Small intestine (tissue), 16 donors: ENCODE measurements at places on chromosomes 1 and 21. TPM values are rescaled to one million over a fixed set of nuclear protein-coding genes. Genes with fewer than 3 reads are reported as not detected.

GRCh38 chr1:200738327-200738948 is at the start of gene CAMSAP2:
TSS of gene CAMSAP2 (plus strand) at chr1:200738893. CDS start at chr1:200739828, 935 bp downstream.
- peaks cover 6% of the 10 kb centered on the region for H3K4me1 ChIP-seq
- H3K4me3 ChIP-seq, result peak within 1 kb of the TSS; percentile 91
- no peaks in the 10 kb centered on the region for H3K27me3 ChIP-seq

The HPCA gene
- not detected for polyA plus RNA-seq

DNA sequence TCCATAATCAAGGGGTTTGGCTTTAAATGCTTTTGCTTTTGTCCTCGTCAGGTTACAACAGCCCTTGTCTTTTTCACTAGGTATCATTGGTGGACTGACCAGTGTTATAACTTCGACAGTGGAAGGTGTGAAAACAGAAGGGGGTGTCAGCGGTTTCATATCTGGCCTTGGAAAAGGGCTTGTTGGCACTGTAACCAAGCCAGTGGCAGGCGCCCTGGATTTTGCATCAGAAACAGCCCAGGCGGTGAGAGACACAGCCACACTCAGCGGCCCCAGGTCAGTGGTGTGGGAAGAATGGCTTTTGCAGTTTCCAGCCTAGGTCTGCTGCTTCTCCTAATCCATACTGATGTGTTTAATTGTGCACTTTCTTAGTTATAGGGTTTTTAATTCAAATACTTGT is 157.9 kb downstream of the DHRS3 start:
- peaks cover 20% of the 10 kb centered on the region for H3K4me1 ChIP-seq
- H3K4me3 ChIP-seq, result no peak overlapping the region
- no peak overlapping the region for H3K27ac ChIP-seq
- H3K27me3 ChIP-seq, result no peaks in the 10 kb centered on the region
- no peak for DNase-seq
- peaks cover 8% of the 10 kb centered on the region for H3K36me3 ChIP-seq

The ETNK2 gene
- polyA plus RNA-seq, result 1.4 TPM

DNA sequence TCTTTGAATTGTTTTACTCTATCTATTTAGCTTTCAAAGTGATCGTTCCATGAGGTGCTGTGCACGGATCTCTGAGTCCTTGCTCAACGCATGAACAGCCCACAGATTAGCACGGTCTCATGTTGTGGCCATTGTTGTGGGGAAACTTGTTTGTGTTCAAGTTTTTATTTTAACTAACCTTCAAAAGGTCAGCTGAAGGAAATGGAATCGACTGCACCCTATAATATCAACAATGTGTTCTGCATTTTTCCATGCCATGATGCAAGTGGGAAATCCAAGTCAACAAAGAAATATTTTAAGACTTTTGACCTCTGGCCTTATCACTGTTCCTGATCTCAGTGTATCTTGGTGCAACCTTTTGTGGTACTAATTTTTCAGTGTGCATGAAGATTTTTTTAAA is 6.1 kb downstream of the SH2D1B start:
- H3K36me3 ChIP-seq, result no peaks in the 10 kb centered on the region
- no peaks in the 10 kb centered on the region for H3K27me3 ChIP-seq
- H3K27ac ChIP-seq, result no peak overlapping the region

The TEX38 gene
- polyA plus RNA-seq, result not detected

The OR2L13 gene
- polyA plus RNA-seq, result not detected

The MRPL20 gene
- 135 TPM for polyA plus RNA-seq

DNA sequence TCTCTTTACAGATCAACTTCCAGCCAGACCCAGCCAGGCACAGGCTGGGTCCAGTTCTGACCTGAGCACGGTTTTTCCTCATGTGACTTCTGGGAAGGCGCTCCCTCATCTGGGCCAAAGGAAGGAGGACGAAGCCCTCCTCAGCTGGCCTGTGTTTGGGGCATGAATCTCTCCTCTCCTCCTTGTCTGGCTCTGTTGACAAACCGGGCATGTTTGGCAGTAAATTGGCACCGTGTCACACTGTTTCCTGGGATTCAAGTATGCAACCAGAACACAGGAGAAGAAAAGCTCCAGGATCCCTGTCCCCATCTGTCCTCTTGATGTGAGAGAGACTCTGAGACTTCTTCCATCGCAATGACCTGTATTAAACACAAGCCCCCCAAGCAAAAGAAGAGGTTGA is 18.3 kb downstream of the NECAP2 start:
- DNase-seq, result no peak
- peaks cover 19% of the 10 kb centered on the region for H3K36me3 ChIP-seq
- H3K27ac ChIP-seq, result no peak overlapping the region
- no peak overlapping the region for H3K4me3 ChIP-seq
- no peaks in the 10 kb centered on the region for H3K4me1 ChIP-seq

The SPATA21 gene
- polyA plus RNA-seq, result 0.27 TPM

DNA sequence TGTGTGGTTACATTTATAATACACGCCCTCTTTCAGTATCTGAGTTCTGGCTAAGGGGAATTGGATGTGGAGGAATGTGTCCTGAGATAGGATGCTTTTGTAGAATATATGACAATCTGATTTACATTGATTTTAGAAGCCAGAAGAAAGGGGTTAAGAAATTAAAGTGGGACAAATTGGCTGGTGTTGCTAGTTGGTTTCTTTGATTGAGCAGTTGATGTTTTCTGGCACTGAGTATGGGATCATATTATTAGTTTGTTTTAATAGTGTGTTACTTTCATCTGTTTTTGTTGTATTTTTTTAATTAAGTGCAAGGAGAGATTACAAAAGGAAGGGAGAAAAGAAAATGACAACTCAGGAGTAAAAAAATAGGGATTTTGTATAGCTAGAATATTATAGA is 1634.7 kb upstream of the B3GALT2 start:
- DNase-seq, result no peak
- no peak overlapping the region for H3K4me3 ChIP-seq
- H3K36me3 ChIP-seq, result no peaks in the 10 kb centered on the region
- H3K27me3 ChIP-seq, result no peaks in the 10 kb centered on the region
- H3K4me1 ChIP-seq, result no peaks in the 10 kb centered on the region

DNA sequence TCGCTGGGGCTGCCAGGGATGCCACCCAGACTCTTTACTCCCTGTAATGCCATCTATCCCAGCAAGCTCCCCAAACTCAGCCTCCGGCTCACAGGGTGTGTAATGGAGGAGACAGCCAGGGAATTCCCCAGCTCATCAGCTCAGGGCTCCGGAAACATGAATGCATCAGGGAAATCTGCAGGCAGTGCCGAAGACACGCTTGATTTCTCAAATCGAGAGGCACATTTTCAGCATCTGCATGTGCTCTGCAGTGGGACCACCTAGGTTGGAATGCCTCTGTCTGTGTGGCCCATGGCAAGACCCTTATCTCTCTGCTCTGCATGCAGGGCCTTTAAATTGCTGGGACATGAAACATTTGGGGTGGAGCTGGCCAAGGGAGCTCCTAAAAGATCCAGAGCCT is 170.1 kb downstream of the TRABD2B start:
- no peak overlapping the region for H3K27ac ChIP-seq
- peaks cover 12% of the 10 kb centered on the region for H3K36me3 ChIP-seq
- DNase-seq, result no peak
- no peaks in the 10 kb centered on the region for H3K27me3 ChIP-seq
- H3K4me3 ChIP-seq, result no peak overlapping the region

GRCh38 chr1:70387507-70387906 is 23.6 kb upstream of the CTH start:
- DNase-seq, result no peak
- no peak overlapping the region for H3K4me3 ChIP-seq
- no peaks in the 10 kb centered on the region for H3K4me1 ChIP-seq
- no peaks in the 10 kb centered on the region for H3K36me3 ChIP-seq

The CYP4A11 gene
- polyA plus RNA-seq, result not detected

The CNR2 gene
- not detected for polyA plus RNA-seq

The ADGRL4 gene
- polyA plus RNA-seq, result 11.0 TPM

The FNDC5 gene
- polyA plus RNA-seq, result 5.5 TPM

GRCh38 chr1:185338719-185339622 is 21.9 kb upstream of the IVNS1ABP start:
- no peaks in the 10 kb centered on the region for H3K4me1 ChIP-seq
- no peak overlapping the region for H3K4me3 ChIP-seq
- H3K36me3 ChIP-seq, result no peaks in the 10 kb centered on the region
- peak overlapping the region; percentile 19 for H3K27ac ChIP-seq
- H3K27me3 ChIP-seq, result no peaks in the 10 kb centered on the region
- DNase-seq, result peak; percentile 60

DNA sequence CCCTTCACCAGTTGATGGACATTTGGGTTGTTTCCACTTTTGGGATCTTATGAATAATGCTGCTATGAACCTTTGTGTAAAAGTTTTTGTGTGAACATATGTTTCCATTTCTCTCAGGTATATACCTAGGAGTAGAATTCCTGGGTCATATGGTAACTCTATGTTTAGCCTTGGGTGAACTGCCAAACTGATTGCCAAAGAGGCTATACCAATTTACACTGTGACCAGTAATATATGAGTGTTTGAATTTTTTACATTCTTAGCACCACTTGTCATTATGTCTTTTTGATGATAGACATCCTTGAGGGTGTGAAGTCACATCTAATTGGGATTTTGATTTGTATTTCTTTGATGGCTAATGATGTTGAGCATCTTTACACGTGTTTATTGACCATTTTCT is 290.1 kb downstream of the DUSP10 start:
- no peaks in the 10 kb centered on the region for H3K27me3 ChIP-seq
- H3K27ac ChIP-seq, result no peak overlapping the region
- H3K4me1 ChIP-seq, result no peaks in the 10 kb centered on the region

GRCh38 chr1:51969038-51969705 is 21.3 kb downstream of the RAB3B start:
- H3K4me1 ChIP-seq, result no peaks in the 10 kb centered on the region
- H3K36me3 ChIP-seq, result no peaks in the 10 kb centered on the region
- H3K27ac ChIP-seq, result no peak overlapping the region
- no peaks in the 10 kb centered on the region for H3K27me3 ChIP-seq
- no peak overlapping the region for H3K4me3 ChIP-seq
- peak; percentile 40 for DNase-seq

The FLVCR1 gene
- polyA plus RNA-seq, result 15.4 TPM

DNA sequence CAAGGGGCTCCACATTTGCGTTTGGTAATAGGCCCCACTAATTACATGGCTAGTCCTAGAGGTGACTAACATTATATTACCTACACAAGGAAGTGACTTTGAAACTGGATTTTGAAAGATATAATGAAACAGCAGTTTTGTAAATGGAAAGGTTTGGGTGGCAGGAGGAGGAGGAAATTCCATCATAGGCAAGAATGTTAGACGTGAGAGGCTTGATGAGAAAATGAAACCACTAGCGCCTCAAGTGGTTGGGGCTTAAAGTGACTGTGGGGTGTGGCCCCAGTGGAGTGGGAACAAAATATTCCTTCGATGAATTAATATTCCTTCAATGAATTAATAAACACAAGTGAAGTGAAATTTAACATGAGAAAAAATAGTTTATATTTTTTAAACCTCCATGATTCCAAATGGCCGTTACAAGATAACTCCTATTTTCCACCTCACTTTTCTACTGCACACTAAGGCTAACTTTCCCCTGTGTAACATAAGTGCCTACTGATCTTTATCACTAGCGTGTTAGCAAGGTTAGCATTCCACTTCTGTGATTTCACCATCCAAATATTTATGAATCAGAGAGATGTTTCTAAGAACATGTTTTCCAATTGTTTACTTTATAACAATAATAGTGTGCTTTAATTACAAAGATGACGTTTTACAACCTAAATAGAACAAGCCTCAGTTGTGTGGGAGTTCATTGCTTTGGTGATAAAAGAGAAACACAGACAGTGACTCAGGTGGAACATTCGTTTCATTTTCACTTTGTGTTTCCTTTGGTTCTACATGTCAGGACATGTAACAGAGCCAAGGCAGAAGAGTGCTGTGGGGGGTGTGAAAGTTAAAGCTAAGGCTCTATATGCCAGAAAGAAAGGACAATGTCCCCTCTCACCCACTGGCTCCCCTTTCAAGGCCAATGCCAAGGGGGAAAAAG is 12.5 kb upstream of the ATF3 start:
- peak overlapping the region; percentile 71 for H3K27ac ChIP-seq
- peaks cover 14% of the 10 kb centered on the region for H3K4me1 ChIP-seq
- H3K36me3 ChIP-seq, result no peaks in the 10 kb centered on the region
- DNase-seq, result peak; percentile 87

The ANGPTL1 gene
- 1.3 TPM for polyA plus RNA-seq

DNA sequence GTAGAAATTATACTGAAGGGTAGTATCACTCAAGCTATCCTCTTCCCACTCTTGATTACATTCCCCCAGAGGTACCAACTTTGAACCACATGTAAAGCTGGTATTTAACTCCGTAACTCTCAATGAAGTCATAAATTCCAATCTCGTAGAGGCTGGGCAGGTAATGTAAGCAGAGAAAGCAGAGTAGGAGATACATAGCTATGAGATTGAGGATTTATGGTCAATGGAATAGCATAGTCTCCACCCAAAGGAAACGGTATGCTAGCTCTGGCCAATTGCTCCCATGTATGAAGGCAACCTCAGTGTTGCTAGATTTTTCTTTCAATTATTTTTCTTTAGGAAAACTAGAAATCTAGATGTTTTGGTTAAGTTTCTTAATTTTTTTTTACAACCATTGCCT is 163.1 kb upstream of the NRIP1 start:
- DNase-seq, result no peak
- H3K27me3 ChIP-seq, result no peaks in the 10 kb centered on the region
- H3K4me1 ChIP-seq, result no peaks in the 10 kb centered on the region
- H3K4me3 ChIP-seq, result no peak overlapping the region
- H3K36me3 ChIP-seq, result no peaks in the 10 kb centered on the region

The RAB42 gene
- 28.1 TPM for polyA plus RNA-seq

- no peak overlapping the region for H3K4me3 ChIP-seq
- H3K27me3 ChIP-seq, result no peaks in the 10 kb centered on the region
- no peaks in the 10 kb centered on the region for H3K36me3 ChIP-seq
- DNase-seq, result no peak
- no peak overlapping the region for H3K27ac ChIP-seq
- H3K4me1 ChIP-seq, result no peaks in the 10 kb centered on the region
Measured at GRCh38 chr1:65896721-65897120, 104.0 kb downstream of the PDE4B start.

The NES gene
- polyA plus RNA-seq, result 0.22 TPM
